ENCODE measurements at places on chromosomes 2 and 18. TPM values are rescaled to one million over a fixed set of nuclear protein-coding genes. Genes with fewer than 3 reads are reported as not detected.
A peak's percentile ranks its signal among the peaks of the same experiment; 100 is the strongest.

- DNase-seq = no peak
Measured at GRCh38 chr2:16637304-16637703, 28.3 kb downstream of the CYRIA start.

DNA sequence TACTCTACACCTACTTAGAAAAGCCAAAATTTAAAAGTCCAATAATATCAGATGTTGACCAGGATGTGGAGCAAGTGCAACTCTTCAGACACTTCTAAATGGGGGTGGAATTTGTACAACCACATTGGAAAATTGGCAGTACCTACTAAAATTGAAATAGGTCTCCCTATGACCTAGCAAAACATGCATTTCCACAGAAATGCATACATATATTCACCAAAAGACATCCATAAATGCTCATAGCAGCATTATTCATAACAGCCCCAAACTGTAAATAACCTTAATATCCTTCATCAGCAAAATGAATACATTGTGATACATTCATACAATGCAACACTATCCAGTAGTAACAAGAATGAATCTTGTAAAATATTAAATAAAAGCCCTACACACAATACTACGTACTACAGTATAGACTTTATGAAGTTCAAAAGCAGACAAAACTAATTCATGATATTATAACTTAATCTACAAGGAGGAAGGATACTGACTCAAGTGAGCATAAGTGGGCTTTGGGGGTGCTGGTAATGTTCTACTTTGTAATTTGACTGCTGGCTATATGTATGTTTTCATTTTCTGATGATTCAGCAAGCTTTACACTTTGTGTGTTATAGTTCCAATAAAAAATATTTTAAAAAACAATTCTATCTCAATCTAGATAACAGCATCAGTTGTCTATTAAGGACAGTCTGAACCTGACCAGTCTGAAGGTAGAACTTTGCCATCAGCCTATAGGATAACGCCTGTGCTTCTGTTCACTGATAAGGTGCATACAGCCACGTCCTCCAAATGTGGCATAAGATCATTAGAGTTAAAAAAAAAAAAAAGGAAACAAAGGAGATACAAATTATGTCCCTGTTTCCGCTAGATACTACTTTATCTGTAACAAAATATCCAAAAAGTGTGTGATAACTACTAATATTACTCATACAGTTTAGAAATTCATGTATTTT is 6.6 kb upstream of the TNFRSF11A start:
- no peak for DNase-seq

- DNase-seq = no peak
Measured at GRCh38 chr2:40592218-40592617, 140.3 kb upstream of the SLC8A1 start.

SERPINB10 gene
- total RNA-seq = not detected

- no peak for DNase-seq
Measured at GRCh38 chr2:174590928-174591648, 6.5 kb downstream of the WIPF1 start.

GRCh38 chr18:55110436-55110835 is 151.2 kb upstream of the CCDC68 start:
- peak; percentile 66 for DNase-seq

- DNase-seq = no peak
Measured at GRCh38 chr2:192571636-192572035, 376.9 kb upstream of the TMEFF2 start.

DNA sequence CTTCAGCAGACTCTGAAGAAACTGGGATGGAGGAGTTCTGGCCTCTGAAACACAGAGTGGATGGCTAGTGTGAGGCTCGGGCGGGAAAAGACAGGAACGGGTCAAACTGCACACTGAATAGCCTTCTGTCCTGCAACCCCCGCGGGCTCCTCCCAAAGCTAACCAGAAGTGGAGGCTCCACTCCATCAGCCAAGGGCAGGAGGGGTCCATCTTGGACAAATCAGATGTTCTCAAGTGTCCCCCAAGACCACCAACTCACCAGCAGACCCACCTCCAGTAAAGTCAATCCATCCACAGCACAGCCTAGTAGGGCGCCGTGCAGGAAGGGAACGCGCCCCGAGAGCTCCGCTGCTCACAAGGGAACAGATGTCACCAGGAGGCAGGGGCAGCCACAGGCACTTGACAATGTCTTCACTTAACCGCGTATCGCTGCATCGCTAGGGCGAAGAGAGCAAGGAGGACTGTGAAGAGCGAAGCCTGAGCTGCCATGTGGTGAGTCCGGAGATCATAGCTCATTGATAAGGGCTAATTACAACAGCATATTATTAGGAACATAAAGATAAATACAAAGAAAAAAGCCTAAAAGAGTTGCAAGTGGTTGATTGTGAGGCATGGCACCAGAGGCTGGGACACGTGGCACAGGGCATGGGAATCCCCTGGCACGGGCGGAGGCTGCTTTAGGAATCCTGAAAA is 494.6 kb upstream of the MYT1L start:
- no peak for DNase-seq

DNA sequence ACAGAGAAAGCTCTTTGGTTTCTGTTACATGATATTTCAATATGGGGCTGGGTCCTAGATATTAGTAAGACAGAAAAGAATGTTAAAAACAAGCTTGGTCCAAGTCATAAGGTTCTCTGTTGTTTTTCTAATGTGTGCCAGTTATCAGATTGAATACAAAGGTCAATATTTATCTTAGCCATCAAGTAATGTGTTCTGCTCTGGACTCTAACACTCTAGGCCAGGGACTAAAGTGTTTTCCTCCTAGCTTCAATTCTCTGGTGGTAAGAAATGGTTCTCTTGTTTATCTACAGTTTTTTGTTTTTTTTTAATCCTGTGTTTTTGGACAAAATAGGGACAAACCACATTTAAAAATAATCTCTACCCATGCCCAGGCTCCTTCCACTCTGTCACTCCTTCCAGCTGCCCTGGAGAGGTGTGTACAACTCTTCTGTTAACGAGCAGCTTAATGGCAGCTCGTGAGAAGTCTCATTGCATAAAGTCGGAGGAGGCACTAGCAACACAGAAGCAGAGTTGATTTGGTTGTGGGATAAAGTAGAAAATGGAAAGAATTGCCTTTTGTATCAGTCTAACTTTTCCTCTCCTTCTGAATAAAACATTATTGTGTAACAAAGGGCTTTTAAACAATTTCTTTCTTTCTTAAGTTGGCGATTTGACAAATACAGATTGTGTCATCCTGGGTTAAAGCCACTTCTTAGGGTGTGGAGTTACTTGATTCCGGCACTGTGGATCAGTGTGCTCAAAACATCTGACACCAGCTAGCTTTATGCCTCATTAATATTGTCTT is 8.0 kb upstream of the SESTD1 start:
- no peak for DNase-seq

GRCh38 chr2:236887531-236887930 is 198.2 kb upstream of the COPS8 start:
- peak; percentile 65 for DNase-seq

DNA sequence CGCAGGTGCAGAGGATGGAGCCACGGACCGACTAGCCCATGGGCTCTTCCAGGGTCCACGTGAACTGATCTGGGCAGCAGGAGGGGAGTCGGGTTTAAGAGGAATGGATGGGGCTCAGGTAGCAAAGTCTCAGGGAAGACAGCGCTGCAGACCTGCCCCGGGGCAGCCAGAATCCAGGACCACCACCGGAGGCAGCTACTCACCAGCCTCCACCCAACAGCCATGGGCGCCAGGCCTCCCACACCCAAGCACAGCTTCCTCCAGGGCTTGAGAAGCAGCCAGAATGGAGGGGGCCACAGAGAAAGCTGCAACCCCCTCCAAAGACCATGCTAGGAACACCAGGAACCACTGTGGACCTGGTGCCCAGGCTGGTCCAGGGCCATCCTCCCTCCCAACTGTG is 164.3 kb downstream of the TWIST2 start:
- DNase-seq = no peak

- DNase-seq = no peak
Measured at GRCh38 chr2:57987835-57988573, 58.6 kb upstream of the VRK2 start.

DNA sequence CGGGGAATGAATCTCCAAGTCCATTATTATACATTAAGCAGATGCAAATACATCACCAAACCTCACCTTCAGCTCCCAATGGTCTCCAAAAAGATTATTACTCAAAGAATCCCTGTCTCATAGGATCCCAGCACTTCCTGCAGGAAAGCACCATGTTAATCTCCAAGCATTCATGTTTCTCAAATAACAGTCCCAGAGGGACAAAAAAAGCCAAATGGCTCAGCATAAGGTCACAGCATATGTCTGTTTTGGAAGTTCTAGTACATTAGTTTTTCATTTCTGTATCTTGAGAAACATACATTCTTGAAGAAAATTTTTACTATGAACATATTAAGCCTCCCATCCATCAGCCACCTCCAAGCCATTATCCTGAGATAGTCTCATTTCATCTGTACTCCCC is 103.3 kb downstream of the METTL4 start:
- DNase-seq = no peak

- DNase-seq = no peak
Measured at GRCh38 chr2:236840857-236841256, 244.8 kb upstream of the COPS8 start.

GRCh38 chr18:35267161-35267651 is 22.8 kb downstream of the ZSCAN30 start:
- no peak for DNase-seq

EFHD1 gene
- not detected for total RNA-seq

DNA sequence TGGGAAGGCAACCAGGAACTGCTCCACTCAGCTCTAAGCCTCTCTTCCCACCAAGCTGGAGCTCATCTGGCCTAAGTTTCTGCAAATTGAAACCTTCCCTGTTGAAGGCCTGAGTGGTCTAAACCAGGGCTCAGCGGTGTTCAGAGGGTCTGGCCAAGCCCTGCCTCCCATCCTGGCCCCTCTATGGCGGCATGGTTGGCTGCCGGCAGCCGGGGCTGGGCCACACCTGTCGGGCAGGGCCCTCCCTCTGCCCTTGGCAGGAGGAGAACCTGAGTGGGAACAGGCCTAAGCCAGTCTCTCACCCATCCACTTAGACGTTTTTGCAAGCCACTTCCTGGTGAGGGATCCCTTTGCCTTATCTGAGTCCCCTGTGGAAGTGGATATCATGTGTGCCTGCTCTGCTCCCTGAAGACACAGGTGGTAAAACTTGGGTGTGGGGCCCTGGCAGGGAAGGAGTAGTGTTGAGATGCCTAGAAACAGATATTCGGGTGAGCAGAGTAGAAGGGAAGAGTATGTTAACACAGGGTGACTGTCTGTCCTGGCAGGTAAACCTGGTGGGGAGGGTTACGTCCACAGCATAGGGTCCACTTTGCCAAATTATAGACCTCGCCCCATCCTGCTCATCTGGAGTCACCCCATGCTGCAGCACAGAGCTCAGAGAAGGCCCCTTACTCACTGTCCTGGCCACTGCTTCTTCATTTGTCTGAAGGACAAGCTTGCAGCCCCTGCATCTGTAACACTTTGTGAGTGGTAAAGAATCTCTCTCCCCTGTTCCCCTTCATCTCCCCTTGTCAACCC is 63.0 kb upstream of the SIX2 start:
- no peak for DNase-seq

DNA sequence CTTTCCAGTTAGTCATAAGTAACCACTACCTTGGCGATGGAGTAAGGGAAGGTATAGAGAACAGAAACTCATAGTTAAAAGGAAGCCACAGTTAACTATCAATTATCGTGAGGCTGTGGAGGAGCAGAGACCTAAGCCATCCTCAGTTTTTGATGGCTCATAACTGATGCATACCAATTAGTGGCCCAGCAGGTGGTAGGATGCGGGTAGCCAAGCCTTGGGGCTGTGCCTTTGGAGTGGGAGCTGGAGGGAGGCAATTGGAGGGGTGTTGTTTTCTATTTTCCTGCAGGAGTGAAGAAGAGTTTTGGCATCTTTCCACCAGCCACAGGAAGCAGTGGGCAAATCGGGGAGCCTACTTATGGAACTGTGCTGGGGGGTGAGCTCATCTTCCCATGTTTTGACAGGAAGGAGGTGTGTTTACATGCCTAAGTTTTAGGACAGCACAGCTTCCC is 194.8 kb downstream of the TPGS2 start:
- DNase-seq = no peak

GRCh38 chr2:43031471-43032212 is 194.8 kb downstream of the ZFP36L2 start:
- DNase-seq = no peak

GRCh38 chr2:225340923-225341322 is 58.6 kb upstream of the NYAP2 start:
- no peak for DNase-seq

GRCh38 chr2:16149349-16150243 is 209.2 kb downstream of the MYCN start:
- DNase-seq = no peak

DPP10 gene
- total RNA-seq = not detected

KIF1A gene
- 0.07 TPM for total RNA-seq

GRCh38 chr2:1968988-1969700 is 224.8 kb upstream of the PXDN start:
- no peak for DNase-seq

DNA sequence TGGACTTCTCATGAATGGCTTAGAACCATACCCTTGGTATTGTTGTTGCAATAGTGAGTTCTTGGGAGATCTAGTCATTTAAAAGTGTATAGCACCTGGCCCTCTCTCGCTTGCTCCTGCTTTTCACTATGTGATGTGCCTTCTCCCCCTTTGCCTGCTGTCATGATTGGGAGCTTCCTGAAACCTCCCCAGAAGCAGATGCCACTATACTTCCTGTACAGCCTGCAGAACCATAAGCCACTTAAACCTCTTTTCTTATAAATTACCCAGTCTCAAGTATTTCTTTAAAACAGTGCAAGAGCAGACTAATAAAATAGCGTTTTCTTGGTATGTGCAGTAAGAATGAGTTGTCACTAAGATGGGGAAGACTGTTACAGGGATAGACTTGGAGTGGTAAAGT is 31.6 kb downstream of the BAZ2B start:
- DNase-seq = no peak

- no peak for DNase-seq
Measured at GRCh38 chr18:69758458-69758857, 189.2 kb downstream of the CD226 start.

G6PC2 gene
- not detected for total RNA-seq

NIF3L1 gene
- total RNA-seq = 14.6 TPM

RNF125 gene
- total RNA-seq = 0.60 TPM

- DNase-seq = no peak
Measured at GRCh38 chr2:134508391-134508790, 210.4 kb downstream of the TMEM163 start.

CRYGC gene
- not detected for total RNA-seq

FBXO41 gene
- 0.56 TPM for total RNA-seq

DNA sequence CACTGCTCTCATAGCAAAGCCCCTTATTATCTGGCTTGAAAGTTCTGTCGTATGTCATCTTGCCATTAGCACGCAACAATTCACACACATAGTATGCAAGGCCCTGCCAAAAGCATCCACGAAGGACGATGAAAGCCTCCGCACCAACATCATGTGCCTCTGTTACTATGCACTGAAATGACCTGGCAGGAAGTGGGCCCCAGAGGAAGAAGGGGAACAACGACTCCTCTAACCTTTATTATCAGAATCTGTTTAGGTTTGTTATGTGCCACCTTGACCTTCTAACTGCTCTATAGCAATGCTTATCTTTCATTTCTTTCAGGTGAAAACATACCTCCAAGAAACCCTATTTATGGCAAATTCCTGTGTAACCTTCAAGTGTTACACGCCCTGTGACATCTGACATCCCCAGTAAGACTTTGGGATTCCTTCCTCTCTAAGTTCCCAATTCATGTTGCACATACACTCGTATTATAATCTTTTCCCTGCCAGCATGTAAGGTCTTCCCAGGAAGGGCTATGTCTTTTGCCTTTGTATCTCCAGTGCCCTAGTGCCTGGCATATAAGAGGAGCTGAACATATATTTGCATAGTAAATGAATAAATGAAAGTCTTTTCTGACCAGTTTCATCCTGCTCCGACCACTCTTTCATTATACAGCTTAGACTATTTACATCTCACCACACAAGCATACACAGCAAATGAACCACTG is 7.0 kb upstream of the NDUFV2 start:
- DNase-seq = no peak
